Brain microvascular endothelial cell (primary cell): ENCODE measurements at places on chromosomes 12 and 14.

DNA sequence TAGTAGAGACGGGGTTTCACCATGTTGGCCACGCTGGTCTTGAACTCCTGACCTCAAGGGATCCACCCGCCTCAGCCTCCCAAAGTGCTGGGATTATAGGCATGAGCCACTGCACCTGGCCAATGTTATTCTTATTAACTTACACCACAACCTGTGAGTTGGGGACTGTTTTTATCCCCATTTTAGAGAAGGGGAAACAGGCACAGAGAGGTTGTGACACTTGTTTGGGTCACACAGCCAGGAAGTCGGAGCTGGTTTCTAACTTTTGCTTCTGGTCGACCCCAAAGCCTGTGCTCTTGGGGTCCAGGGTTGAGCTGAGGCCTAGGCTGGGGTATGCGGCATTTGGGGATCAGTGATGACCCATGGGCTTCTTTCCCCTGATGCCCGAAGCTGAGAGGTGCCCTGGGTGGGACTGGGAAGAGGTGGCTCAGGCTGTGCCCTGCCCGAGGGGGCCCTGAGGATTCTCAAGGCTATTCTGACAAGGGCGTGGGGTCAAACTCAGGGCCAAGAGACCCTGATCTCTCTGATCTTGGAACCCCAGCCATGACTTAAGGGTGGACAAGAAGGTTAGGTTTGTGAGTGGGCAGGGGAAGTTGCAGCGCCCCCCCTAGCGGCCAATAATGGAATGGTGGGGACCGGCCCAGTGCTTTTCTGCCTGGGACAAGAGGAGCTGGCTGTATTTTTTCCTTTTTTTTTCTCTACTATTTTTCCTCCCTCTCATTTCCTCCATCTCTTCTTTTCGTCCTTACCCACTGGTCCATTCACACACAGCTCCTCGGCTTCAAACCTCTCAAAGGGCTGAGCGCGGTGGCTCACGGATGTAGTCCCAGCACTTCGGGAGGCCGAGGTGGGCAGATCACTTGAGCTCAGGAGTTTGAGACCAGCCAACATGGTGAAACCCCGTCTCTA is 3.0 kb downstream of the SDSL start:
- peak; percentile 71 for DNase-seq

- DNase-seq = no peak
Measured at GRCh38 chr14:73313151-73313550, 75.8 kb downstream of the PAPLN start.

DNA sequence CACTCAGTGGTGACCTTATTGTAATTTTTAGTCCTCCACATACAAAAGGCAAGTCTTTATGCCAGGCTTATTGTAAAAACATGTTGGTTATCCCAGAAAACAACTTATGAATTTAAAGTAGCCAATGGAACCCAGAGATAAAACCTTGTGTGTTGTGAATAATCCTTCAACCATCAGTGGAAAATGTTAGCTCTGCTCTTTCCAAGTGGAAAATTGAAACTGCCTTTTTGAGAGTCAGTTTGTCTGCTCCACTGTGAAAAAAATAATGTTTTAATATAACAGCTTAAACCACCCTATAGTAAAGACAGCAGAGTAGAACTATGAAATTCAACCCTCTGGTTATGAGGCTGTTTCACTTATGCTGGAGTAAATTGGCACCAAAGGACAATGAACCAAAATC is 112.0 kb downstream of the TTLL5 start:
- DNase-seq = no peak

DNA sequence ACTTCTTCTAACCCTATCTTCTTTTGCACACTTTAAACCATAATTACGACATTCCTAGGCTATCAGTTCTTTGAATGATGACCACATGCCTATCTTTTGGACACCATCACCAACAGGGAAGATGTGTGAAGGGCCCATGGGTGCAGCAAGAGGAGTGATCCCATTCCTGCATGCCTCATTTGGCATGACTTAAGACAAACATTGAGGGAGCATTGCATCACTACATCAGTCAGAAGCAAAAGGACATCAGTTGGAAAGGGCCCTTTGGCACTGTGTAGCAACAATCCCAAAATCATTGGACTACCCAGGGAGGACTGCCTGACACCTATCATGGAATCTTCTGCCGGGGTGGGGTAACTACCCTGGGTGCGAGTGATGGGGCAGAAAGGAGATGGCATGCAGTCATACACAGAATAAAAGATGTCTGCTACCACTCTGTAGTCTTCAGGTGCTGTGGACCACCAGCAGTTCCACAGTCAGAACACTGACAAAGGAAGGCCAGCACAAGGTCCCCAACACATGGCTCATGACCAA is 10.7 kb upstream of the TMBIM6 start:
- DNase-seq = no peak

DNA sequence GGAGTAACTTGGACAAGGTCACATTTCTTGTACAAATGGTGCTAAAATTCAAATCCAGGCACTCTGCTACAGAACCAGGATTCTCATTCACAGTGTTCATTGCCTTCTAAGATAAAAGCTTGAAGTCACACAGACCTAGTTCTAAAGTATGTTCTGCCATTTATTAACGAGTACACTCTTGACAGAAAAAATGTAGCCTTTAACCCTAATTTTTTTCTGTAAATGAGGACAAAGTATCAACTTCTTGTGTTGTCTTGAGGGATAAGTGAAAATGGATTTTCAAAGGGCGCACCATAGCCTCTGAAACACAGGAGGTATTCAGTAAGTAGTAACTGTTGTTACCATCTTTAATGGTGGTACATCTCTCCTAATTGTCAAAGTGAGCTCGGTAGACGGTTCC is 379.8 kb upstream of the FLRT2 start:
- no peak for DNase-seq

GRCh38 chr12:72141381-72141780 is 130.8 kb upstream of the TRHDE start:
- DNase-seq = peak; percentile 17

DNA sequence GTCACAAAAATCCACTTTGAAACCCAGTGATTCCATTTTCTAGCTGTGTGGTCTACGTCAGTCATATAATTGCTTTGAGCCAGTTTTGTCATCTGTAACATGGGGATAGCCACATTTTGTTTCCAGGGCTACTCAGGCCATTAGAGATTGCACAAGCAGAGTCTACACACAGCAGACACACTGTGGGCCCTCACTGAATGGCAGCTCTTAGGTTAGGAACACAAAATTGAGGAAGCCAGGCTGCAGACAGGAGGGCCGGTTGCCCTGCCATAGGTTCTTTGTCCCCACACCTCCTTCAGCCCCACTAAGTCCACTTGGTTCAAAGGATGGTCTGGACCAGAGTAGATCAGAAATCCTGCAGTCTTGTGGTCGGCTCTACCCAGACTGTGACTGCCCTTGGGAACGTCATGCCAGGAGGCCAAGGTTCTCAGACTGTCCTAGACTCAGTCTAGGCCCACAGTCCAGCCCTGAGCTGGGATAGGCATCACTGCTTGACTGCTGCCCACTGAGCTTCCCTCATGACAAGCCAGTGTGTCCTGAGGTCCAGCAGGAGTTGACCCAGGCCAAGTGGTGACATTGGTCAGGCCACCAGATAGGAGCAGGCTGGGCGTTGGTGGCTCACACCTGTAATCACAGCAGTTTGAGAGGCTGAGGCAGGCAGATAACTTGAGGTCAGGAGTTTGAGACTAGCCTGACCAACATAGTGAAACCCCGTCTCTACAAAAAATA is 3.8 kb upstream of the MYH7 start:
- no peak for DNase-seq

GRCh38 chr14:94180655-94181271 is 6.6 kb downstream of the PPP4R4 start:
- DNase-seq = peak; percentile 15
